ENCODE measurements at places on chromosomes 16 and 17.
A peak's percentile ranks its signal among the peaks of the same experiment; 100 is the strongest.

GRCh38 chr17:57732062-57732461 is 13.0 kb downstream of the CCDC182 start:
- no peak for DNase-seq

DNA sequence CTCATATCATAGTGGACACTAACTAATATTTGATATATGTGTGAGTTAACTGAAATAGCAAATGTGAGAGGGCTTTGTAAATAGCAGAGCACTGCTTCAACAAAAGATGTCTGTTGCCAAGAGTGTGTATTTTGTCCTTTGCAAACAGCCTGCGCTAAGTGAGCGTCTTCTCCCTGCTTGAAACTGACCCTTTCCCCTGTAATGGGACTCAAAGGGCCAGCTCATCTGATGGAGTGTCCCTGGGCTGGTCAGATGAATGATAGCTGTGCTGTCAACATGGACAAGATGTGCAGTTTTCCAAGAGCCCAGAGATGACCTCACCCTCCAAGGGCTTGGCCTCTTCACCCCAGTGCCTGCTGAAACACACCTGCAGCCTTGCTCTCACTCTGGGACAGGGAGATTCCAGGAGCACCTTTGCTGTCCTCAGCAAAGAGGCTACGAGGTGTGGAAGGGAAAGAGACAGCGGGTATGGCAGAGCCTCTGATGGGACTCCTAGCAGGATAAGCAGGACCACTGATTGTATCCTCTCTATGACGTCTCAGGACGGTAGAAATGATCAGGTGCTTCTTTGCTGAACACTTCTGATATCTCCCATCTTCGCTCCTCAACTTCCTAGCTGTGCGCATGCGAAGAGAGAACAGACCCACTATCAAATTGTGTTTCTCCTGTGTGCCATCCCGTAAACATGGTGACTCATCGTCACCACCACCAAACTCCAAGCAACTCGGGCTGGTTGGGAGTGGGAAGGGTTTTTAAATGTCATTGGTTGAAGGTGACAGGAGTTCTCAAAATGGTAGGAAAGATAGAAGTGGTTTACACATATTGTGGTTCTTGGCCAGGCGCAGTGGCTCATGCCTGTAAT is 35.8 kb upstream of the TBX2 start:
- no peak for DNase-seq

- no peak for DNase-seq
Measured at GRCh38 chr17:30380643-30381339, 2.1 kb downstream of the CPD start.

DNA sequence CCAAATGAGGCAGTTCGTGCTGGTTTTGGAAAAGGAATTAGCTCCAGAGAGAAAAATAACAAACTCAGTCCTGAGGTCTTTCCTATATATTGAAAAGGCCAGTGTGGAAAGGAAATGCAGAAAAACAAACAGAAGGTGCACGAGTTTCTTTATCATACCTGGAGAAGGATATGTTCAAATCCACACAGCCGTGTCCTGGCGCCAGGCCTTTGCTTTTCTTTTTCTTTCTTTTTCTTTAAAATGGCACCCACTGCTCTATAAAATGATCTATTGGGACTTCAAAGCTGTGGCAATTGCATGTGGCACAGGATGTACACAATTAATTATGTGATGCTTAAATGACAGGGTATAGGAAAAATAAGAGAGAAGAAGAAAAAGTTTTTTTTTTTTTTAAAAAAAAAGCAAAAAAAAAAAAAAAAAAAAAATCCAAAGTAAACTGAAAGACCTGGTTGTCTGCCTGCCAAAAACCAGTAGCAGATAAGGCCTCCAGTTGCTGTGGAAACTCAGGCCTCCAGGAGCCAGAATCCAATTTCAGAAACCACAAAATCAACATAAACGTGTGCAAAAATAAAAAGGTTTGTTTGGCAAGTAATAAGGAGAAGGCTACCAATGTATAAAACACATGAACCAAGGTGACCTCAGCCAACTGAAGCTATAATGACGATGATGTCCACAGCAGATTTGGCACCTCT is 957.6 kb upstream of the SOX9 start:
- no peak for DNase-seq

- no peak for DNase-seq
Measured at GRCh38 chr17:78805301-78805700, 23.2 kb upstream of the CYTH1 start.

DNA sequence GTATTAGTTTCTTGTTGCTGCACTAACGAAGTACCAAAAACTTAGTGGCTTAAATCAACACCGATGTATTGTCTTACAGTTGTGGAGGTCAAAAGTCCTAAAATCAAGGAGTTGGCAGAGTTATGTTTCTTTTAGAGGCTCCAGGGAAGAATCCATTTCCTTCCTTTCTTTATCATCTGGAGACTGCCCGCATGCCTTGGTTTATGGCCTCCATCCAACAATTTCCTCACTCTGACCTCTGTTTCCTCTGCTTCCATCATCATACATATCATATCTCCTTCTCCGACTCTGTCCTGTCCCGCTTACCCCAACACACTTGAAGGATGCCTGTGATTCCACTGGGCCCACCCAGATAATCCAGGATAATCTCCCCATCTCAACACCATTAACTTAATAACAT is 627.8 kb downstream of the KCNJ2 start:
- DNase-seq: no peak

GRCh38 chr17:40218740-40219593 is at the start of gene WIPF2:
TSS of gene WIPF2 (plus strand) at chr17:40219304. CDS start at chr17:40256460, 37,156 bp downstream.
- peak; percentile 85 for DNase-seq

- no peak for DNase-seq
Measured at GRCh38 chr17:81473019-81473418, 39.6 kb downstream of the ACTG1 start.

GRCh38 chr17:48510761-48511604 is 19.8 kb downstream of the HOXB1 start:
- DNase-seq: no peak

DNA sequence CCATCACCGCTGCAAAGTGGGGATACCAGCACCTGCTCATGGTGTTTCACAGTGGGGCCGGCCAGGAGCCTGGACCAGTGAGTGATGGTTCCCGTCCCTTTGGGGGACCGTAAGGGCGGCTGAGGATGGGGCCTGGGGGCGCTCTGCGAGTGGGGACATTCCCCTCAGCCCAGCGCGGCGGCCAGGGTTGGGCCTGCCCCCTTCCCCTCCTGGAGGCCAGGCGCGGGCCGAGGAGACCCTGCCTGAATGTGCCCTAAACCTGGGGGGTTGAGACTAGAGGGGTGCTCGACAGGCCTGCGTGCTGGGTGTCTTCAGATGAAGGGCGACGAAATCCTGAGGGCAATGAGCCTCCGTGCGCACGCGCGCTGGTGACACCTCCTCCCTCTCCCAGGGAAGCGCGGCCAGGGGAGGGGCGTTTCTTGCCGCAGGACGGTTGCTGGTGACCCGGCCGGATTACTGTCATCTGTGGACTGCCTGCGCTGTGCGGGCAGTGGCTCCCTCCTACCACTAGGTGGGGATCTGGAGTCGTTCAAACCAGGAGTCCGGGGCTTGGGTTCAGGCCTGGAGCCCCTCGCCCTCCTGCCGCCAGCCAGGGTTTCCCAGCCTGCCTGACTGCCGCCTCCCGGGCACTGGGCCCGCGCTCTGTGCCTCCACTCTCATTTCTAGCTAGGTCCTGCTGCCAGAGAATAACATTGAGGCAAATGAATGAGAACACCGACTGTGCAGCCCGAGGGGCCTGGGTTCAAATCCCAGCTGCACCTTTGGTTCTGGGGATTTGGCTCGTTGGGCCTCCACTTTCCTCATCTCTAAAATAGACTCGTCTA is 17.1 kb downstream of the TBX2 start:
- peak; percentile 66 for DNase-seq

DNA sequence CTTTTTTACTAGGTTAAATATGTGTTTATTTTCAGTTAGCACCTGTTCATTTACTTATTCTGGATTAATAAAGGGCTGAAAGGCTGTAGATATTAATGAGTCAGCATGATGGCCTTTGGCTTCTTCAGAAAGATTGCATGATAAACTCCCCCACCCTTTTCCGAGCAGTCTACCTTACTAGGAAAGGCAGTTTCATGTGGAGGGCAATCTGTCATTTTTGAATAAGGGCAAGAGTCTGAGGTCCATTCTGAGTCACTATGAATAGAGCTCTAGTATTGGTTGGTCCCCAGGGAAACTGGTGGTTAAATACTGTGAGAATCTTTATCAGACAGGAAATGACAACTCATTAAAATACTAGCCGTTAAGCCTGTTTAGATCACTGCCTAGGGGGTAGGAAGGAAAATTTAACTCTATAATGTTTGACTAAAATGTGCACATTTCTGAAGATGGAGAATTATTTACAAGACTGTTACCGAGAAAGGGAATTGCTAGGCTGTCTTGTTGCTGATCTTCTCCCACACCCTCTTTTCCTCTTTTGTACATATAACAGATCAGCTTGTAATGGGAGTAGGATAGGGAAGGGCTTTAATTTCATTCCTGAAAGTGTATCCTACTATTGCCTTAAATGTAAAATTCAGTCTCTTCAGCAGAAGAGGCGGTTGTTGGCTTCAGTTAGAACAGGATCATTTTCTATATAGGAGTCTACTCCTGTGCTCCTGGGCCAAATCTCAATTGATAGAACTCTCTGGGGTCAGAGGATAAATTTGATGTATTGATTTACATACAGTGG is 63.3 kb downstream of the TUBD1 start:
- no peak for DNase-seq

DNA sequence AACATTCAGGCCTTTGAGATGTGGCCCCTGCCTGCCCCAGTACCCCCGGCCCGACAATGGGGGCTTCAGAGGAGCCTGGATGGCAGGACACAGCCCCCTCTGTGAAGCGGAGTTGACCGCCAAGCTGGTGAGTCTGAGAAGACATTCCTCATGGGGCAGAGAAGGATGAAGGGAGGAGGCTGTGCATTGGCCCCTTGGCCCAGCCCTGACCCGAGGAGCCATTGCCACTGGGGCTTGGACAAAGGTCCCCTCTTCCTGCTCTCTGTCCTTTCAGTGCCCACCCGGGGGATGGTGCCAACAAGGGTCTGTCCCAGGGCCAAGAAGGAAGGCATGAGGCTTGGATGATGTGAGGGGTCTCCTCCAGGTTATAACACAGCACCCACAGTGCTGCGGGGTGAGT is 30.9 kb upstream of the PHB1 start:
- DNase-seq: no peak

- DNase-seq: no peak
Measured at GRCh38 chr17:81666092-81666341, 388 bp downstream of the OXLD1 start.

DNA sequence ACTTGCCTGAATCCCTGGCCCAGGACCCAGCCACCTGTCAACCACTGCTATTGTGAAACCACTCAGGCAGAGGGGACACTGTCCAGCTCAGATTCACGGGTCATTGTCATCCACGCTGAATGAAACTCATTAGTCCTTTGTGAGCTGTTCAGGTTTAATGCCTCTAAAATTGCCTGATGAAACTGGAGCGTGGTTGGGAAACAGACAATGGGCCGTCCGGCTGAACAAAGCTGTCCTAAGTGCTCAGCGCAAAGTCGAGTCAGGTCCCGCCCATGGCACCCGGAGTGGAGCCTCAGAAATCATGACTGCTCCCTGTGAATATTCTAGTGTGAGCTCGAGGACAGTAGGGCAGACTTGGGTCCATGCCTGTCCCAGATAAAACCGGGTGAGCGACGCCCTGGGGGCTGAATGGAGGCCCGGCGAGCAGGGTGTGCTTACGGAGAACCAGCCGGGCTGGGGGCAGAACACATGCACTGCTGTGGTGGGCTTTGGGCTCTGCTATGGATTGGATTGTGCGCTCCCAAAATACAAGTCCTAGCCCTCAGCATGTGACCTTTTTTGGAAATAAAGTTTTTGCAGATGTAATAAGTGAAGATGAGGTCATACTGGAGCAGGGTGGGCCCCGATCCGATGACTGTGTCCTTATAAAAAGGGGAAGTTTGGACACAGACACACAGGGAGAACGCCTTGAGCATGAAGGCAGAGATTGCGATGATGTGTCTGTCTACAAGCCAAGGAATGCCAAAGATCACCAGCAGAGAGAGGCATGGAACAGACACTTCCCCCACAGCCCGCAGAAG is 12.9 kb upstream of the CMIP start:
- no peak for DNase-seq

GRCh38 chr17:50564916-50565315 is 4.4 kb downstream of the CACNA1G start:
- DNase-seq: no peak

- DNase-seq: no peak
Measured at GRCh38 chr17:57401556-57402488, 145.5 kb downstream of the MSI2 start.

GRCh38 chr17:65559461-65559803 is 2.0 kb downstream of the AXIN2 start:
- no peak for DNase-seq

DNA sequence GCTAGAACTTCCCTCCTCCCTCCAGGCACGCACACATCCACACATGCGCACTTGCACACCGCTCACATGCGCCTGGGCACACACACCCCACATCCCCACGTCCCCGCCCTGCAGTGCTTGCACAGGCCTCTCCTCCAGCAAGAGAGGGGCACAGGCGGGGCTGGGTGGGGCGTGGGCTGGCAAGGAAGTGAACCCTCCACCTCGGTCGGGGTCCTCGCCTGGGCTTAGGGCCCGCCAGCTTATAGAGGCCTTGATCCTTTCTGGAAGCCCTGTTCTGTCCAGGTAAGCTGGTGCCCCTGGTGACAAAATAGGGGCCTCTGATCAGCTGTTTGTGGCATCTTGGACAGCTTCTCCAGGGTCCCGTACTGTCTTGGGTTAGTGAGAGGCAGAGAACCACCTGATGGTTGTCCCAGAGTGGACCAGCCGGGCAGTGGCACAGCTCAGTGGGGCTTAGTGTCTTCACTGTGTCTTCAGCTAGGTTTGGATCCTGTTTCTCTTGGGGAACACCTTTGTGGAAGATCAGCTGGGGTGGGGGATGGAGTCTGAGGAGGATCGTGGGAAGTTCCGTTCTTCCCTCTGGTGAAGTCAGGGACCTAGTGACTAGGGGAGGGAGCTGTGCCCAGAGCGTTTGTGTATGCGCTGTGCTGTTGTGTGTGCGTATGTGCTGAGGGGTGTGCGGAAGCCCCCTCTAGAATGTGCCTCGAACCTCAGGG is 12.1 kb downstream of the TBX4 start:
- DNase-seq: no peak

- DNase-seq: no peak
Measured at GRCh38 chr16:75152635-75153034, 4.3 kb downstream of the ZFP1 start.

GRCh38 chr16:67383284-67383683 is 10.0 kb downstream of the TPPP3 start:
- no peak for DNase-seq

- DNase-seq: no peak
Measured at GRCh38 chr16:68235108-68235886, 630 bp downstream of the ESRP2 start.

DNA sequence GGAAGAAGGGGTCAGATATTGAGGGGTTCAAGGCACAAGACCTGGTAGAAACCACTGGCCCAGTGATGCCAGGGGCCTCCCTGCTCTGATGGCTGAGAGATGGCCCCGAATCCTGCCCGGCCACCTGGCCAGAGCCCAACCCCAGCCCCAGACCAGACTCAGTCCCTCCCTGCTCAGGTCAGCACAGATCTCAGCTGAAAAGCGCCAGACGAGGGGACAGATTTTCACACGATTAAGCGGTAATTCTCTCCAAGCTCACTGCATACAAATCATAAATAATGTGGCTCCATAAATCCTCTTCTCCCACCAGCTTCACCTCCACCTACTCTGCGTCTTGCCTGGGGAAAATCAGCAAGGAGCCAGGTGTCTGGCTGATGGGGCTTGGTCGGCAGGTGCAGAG is 57.1 kb downstream of the ENGASE start:
- DNase-seq: no peak

GRCh38 chr16:65684230-65684629 is 562.4 kb upstream of the CDH11 start:
- DNase-seq: no peak

GRCh38 chr17:57097832-57098421 is 12.9 kb downstream of the AKAP1 start:
- no peak for DNase-seq

- no peak for DNase-seq
Measured at GRCh38 chr17:80119271-80119791, 17.9 kb downstream of the GAA start.
